ENCODE measurements at places on chromosomes 7 and 10.
A peak's percentile ranks its signal among the peaks of the same experiment; 100 is the strongest.

GRCh38 chr7:102291056-102291915 lies 4.6 kb downstream of the SH2B2 start:
- no peak for DNase-seq

- DNase-seq = no peak
These were observed 67.0 kb downstream of the SYPL1 start for GRCh38 chr7:106045139-106045538.

DNA sequence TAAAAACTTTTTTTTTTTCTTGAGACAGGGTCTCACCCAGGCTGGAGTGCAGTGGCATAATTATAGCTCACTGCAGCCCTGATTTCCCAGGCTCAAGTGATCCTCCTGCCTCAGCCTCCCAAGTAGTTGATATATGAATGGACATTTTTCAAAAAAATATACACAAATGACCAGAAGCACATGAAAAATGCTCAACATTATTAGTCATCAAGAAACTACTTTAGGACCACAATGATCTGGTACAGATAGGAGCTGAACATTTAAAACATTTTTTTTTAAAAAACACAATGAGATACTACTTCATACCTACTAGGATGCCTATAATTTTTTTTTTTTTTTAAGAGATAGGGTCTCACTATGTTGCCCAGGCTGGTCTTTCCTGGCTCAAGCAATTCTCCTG lies 21.7 kb downstream of the SCD start:
- no peak for DNase-seq

DNA sequence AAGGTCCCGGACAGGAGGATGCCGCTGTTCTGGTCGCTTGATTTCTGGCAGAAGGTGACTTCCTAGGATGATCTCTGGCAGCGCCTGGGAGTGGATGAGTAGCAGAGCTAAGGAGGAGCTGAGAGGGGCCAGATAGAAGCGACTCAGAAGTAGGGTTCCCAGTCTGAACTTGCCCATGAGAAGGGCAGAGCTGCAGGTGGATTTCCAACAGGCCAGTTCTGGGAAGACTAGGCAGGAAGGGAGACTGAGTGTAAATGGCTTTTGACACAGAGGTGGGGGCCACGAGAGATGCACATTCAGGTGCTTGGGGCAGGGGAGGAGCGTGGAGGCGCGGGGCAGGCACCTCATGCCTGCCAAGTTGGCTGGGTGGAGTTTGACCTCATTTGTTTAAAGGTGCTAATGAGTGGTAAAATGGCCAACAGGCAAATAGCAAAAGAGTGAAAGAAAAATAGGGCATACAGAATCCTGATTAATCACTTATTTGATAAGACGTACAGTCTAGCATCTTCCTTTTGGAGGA lies 58.8 kb downstream of the SHH start:
- DNase-seq = no peak

GRCh38 chr10:130416334-130417150 lies 280.4 kb downstream of the GLRX3 start:
- DNase-seq = no peak

- peak; percentile 21 for DNase-seq
These were observed 142.7 kb downstream of the ELFN1 start for GRCh38 chr7:1812509-1813393.

GRCh38 chr7:21944616-21945453 lies 864 bp downstream of the CDCA7L start:
- peak; percentile 68 for DNase-seq
